ENCODE measurements at places on chromosomes 6 and 20.

DNA sequence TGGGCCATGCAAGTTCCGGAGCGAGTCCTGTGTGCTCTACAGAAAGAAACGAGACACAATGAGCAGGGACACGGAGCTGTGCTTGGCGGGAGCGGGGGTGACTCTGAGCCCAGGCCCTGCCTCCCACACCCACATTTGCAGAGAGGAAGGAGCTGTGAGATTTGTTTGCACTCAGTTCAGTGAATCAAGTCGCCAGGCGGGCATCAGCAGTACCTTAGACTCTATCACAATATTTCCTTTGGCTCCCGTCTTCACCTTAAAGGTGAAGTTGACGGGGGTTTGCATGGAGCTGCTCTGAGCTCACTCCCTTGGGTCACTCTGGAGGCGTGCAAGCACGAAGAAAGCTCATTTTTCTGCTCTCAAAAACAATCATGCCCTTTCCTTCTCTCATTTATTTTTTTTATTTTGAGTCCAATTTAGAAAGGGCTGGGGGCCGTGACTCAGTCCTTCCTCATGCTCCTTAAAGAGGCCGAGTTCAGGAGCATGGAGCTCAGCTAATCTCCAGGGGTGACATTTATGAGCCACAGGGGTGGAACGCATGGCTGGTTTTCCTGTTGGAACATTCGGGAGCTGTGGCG lies 188.2 kb downstream of the NFATC2 start:
- DNase-seq = no peak

- no peak for DNase-seq
These were observed 2.0 kb downstream of the FOXC1 start for GRCh38 chr6:1611572-1612298.

DNA sequence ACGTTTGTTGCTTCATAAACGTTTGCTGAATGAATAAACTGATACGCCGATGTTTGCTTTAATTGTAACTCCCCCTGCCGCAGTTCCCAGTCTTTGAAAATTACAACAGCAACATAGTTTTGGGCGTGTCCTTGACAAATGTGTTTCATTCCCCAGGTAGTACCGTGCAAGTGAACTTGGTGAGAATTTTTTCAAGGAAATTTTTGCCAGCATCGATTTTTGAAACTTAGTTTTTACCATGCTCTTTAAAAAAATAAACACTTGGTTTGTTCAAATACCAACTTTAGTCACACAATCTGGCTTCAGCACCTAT lies 60.1 kb downstream of the FAM217A start:
- no peak for DNase-seq

GRCh38 chr6:49453221-49453620 lies 9.8 kb downstream of the MMUT start:
- DNase-seq = no peak

DNA sequence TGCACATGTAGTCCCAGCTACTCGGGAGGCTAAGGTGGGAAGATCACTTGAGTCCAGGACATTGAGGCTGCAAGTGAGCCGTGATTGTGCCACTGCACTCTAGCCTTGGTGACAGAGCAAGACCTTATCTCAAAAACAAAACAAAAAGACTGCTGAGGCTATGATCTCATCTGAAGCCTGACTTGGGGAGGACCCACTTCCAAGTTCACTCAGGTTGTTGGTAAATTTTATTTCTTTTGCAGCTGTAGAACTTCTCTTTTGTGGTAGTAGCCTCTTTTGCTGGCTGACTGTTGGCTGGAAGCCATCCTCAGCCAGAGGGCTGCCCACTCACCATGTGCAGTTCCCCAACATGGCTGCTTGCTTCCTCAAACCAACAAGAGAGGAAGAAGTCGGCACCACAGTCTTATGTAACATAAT lies 36.8 kb upstream of the ME1 start:
- no peak for DNase-seq
